ENCODE measurements at places on chromosomes 3 and 15.

DNA sequence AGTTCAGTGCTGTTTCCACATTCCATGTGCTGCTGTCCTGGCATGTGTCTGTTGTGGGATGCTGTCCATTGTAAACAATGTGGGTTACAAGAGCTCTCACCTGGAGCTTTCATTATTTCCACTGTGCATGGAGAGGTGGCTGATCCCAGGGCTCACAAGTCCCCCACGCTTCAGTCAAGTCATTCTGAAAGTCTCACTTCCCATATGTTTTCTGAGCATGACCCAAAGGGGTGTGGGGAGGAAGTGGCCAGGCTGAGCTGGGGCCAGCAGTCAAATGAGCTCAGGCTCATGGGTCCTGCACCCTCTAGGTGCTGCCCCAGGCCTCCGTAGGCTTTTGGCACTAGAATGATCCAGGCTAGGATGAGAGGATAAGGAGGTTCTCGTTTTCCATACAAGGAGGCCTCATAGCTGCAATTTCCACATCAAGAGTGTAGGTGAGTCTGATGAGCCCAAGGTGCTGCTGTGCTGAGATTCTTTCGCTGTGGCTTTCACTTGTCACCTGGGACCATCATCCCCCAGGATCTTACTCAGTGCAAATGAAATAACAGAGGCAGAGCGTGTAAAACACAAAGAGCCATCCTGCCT is 22.0 kb downstream of the STARD5 start:
- no peak for DNase-seq

GRCh38 chr15:90327311-90327710 is 24.8 kb upstream of the ZNF774 start:
- DNase-seq: no peak

GRCh38 chr3:158005391-158006100 is 100.7 kb downstream of the SHOX2 start:
- no peak for DNase-seq

GRCh38 chr3:129673897-129674797 is 67.7 kb upstream of the PLXND1 start:
- no peak for DNase-seq

- no peak for DNase-seq
Measured at GRCh38 chr3:189122526-189123205, 49.1 kb upstream of the TPRG1 start.

DNA sequence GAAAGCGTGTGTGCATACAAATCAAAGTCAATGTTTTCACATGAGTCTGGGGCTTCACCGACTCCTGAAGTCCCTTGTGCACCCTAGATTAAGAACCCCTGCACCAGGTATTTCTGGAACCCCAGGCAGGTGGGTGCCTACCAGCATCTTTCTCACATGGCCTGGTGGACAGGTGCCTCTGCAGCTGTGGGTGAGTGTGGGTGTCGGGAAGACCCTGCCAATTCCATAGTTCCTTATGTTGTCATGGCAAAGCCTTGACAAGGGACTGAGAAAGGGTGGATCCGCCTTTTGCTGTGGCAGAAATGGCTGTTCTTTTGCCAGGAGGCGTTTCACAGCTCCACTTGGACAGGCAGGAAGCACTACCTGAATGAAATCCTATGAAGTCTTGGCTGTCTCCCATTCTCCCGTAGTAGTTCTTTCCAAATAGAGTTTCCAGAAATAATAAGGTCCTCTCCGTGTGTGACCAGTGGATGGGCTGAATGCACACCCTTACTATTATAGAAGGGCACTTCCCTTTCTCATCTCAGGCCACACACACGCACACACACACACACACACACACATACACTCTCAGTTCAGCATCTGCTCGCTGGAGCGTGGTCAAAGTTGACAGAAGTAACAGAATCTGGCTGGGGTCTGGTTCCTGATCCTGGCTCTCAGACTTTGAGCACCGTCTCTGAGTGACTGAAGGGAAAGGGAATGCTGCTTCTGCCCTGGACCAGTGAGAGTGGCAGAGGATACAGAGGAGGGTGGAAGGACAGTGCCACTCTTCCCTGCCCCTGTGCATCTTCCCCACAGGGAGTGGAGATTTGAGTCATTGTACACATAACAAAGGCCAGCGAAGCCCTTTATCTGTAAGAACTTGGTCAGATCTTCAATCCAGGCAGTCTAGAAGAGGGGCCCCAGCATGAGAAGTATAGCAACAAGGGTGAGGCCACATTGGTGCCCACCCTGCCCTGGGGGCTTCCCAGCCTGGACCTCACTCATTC is 38.7 kb downstream of the PDIA5 start:
- DNase-seq: peak; percentile 37

DNA sequence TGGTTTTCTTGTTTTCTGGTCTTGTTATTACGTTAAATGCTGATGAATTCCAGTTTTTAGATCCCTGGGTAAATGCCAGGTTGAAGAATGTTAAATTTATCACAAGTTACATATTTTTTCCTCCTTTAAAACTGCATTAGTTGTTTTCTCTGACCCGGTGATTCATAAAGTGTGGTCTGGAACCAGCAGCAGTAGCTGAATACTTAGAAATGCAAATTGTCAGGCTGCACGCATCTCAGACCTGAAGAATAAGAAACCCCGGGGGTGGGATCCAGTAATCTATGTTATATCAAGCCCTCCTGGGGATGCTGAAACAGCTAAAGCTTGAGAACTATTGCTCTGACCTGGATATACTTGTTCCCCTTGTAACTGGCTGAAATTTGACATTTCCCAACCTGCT is 69.1 kb downstream of the PEX5L start:
- no peak for DNase-seq

GRCh38 chr15:89088605-89089315 is 504 bp downstream of the ABHD2 start:
- no peak for DNase-seq

DNA sequence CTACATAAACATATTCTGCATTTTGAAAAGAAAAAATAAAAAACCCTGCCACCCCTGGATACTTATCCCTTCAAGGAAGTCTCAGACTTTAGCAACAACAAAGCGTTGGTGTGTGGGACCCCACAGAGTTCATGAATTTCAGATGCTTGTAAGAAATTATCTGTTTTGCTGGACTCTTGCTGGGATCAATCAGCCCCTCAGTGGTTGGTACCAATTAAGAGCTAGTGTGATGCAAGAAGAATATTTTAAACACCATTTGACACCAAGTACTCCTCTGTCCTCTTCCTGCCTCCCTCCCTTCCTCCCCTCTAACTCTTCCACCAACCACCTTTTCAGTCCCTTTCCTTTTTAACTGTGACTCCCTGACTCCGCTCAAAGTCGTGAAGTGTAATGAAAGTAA is 51.5 kb downstream of the SST start:
- no peak for DNase-seq

GRCh38 chr15:29480278-29480677 is 210.7 kb upstream of the NSMCE3 start:
- no peak for DNase-seq

DNA sequence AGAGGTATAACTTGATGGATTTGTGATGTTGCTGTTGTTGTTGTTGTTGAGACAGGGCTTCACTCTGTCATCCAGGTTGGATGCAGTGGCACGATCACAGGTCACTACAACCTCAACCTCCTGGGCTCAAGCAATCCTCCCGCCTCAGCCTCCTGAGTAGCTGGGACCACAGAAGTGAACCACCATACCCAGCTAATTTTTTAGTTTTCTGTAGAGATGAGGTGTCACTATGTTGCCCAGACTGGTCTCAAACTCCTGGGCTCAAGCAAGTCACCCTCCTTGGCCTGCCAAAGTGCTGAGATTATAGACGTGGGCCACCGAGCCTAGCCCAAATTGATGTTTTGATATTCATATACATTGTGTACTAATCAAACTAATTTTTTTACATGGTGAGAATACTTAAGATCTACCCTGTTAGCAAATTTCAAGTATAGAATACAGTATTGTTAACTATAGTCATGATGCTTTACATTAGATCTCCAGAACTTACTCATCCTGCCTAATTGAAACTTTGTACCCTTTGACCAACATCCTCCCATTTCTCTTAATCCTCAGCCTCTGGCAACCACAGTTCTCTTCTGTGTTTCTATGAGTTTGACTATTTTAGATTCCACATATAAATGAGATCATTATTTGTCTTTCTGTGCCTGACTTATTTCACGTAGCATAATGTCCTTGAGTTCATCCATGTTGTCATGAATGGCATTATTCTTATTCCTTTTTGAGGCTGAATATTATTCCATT is 23.2 kb downstream of the LMCD1 start:
- DNase-seq: no peak

DNA sequence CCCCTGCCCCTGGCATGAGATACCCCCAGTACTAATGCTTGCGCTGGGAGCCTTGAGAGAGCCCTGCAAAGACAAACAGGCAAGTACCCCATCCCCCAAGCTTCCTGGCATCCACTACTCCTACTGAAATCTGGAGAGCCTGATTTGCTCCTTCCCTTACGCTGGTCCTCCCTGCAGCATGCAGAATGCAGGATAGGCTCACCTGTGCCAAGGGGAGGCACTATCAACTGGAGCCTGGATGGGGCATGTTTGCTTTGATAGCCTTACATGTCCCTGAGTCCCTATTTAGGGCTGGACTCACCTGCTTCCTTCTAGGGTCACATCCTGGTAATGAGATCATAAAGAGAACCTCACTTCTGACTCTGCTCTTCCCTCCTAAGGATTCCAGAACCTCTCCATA is 42.9 kb downstream of the RAB11A start:
- DNase-seq: no peak

- no peak for DNase-seq
Measured at GRCh38 chr15:48515500-48515899, 130.0 kb downstream of the FBN1 start.

- no peak for DNase-seq
Measured at GRCh38 chr3:123620343-123620742, 35.5 kb upstream of the HACD2 start.

- DNase-seq: peak; percentile 58
Measured at GRCh38 chr15:41904541-41905005, 10.7 kb upstream of the SPTBN5 start.

DNA sequence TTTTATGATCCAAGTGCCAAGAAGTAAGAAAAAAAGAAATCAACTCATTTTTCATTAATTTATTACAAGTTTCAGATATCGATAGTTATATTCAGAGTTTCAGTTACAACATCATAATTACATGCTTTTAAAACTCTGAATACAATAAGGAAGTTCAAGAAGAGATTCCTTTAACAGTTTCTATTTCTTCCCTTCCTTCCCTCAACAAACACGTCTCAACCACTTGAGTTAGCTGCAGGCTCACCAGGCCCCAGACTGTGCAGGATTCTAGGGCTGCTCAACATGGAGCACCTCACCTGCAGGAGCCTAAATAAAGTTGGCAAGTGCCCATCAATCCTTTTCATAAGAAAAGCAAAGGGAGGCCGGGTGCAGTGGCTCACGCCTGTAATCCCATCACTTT is 79.2 kb upstream of the FNDC3B start:
- DNase-seq: no peak
